ENCODE measurements at places on chromosomes 12 and 14.
A peak's percentile ranks its signal among the peaks of the same experiment; 100 is the strongest.

- DNase-seq: no peak
These were observed 453.9 kb downstream of the FUT8 start for GRCh38 chr14:65866448-65866847.

DNA sequence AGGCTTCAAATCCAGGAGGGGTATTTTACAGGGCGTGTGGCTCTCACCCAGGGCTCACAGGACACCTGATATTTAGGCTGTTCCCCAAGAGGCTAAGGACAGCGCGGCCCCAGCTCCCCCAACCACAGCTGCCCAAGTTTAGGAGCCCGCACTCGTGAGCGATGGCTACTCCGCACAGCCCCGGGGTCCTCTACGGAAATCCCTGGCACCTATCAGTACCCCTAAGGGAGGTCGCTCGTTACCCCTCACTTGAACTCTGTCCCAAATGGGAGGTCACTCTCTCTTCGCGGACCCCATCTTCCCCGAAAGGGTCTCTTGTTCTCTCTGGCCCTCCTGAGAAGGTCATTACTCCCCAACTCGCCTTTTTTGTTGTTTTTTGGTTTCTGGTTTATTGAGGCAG, 708 bp upstream of the P2RX4 start:
- DNase-seq: no peak

GRCh38 chr12:90331262-90331661, 622.6 kb upstream of the ATP2B1 start:
- no peak for DNase-seq

GRCh38 chr12:76766161-76766560, 2.2 kb downstream of the ZDHHC17 start:
- DNase-seq: no peak

- DNase-seq: no peak
These were observed 48.9 kb downstream of the ERH start for GRCh38 chr14:69349091-69349777.

DNA sequence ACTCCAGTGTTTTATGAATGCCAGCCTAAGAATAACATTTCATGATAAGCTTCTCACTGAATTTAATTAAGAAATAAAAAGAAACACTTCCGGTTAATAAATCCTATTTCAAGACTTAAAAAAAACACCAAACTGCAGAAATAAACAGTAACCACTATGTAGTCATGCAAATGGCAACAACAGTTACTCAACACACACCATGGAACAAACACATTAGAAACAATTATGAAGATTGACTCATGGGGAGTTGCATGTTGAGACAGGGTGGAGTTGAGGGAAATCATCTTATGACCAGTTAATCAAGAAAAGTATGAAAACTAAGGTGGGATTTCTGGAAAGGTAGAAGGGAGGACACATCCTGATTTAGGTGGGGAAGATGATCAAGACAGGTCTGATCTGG, 52.7 kb downstream of the PLBD1 start:
- no peak for DNase-seq

GRCh38 chr12:131021154-131021541, 67.4 kb downstream of the ADGRD1 start:
- DNase-seq: no peak

DNA sequence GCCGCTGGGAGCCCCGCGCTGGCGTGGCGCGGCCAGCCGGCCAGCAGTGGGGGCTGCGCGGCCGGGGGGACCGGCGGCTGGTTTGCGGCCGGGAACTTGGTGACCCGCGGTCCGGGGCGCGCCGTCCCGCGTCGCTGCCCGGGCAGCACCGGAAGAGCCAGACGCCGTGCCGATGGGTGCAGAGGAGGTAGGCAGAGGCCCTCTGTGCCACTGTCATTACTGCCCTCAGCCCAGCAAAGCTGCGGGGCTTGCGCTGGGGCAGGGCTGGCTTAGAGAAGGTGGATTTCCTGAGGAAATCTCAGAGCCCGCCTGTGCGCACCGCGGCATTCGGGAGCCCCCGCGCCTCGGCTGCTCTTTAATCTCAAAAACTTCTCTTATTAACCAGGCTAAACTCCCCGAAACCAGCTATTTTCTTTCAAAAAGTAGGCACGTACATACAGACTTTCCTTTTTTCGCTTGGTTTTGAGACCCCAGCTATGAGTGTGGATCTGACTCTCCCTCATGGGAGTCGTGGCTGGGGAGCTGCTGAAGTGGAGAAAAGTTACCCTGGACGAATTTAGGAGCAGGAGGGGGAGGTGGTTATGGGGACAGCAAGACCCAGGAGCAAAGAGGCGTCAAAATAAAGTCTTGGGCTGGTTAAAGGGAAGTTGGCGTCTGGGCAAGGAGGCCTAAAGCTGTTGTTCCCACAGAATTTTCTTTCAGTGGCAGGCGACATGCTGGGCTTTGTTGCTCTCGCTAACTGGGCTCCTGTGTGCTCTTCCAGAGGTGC, 802 bp downstream of the SUSD6 start:
- no peak for DNase-seq

DNA sequence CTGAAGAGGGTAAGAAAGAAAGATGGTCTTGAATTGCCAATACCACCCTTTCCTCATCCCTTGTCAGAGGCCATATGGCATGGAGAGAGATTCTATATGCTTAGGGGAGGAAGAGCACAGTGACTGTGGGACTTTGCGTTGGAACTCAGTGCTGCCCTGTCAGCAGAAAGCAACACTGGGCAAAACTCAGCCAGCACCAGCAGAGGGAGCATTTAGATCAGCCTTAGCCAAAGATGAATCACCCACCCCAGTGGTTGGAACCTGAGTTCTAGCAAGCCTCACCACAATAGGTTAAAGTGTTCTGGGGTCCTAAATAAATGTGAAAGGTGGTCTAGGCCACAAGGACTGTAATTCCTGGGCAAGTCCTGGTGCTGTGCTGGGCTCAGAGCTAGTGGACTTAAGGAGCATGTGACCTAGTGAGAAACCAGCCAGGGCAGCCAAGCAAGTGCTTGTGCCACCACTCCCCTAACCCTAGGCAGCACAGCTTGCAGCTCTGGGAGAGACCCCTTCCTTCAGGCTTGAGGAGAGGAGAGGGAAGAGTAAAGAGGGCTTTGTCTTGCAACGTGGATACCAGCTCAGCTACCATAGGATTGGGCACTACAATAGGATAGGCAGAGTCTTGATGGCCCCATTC, 11.4 kb upstream of the BCAT1 start:
- DNase-seq: peak; percentile 33

GRCh38 chr12:58086006-58086405, 144.6 kb downstream of the ATP23 start:
- no peak for DNase-seq

DNA sequence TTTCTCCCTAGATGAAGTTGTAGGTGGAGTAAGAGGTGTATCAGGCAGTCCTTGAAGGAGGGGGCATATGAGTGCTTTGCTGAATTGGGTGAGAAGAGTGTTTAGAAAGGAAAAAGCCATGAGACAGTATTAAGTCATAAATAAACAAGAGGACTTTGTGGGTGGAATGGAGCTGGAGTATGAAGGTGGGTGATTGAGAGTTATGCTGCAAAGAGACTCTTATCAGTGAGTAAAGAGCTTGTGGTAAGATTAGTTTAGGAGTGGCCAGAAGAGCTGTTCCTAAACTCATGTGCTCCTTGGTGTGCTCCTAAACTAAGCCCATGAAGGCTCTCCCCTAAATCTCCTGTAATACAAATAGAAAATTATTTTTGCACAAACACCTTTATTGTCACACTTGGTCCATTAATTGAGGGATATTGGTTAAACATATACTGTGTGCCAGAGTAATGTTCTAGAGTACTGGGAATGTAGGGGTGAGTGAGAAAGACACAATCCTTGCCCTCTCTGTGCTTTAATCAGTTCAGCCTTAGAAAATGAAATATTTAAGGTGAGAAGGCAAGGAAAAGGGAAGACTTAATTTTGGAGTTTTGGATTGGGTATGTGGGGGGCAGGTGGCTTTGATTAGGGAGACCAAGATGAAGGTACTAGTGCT, 9.8 kb downstream of the CHPT1 start:
- DNase-seq: no peak

DNA sequence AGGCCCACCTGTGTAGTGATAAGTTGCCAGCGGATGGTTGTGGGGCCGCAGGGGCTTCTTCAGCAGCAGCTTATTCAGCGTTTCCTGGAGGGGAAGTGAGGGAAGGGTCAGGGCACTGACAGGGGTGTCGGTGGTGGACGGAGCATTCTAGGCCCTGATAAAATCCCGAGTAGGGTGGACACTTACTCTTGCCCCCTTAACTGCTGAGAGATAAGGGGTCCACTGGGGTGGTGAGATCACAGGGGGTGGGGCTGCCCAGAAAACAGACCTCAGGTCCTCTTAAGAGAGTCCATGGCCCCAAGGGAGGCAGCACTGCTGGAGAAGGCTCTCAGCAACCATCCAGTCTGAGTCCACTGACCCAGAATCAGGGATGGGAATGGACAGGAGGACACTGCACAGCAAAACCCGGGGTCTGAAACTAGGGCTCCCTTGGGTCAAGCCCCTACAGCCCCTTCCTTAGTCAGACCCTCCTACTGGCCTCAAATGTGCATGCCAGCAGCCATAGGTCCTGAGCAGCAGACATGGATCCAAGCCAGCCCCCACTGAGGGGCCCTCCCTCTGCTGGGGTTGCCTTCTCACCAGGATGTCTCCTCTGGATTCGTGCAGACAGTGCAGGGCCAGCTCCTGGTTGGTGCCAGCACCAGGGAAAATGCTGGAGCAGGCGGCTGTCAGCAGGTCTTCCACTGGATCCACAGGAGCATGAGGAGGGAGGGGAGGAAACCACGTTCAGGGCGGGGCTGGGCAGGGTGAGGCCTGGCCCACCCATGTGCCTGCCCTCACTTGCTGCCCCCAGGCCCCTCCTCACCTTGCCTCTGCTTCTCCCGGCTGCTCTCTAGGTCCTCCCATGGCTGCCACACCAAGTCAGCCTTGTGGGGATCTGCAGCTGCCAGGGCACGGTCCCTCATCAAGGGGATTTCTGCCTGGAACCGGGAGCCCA, 12.1 kb upstream of the PNMA1 start:
- DNase-seq: no peak

GRCh38 chr12:52618216-52618615, at the start of gene KRT73:
Gene KRT73 (minus strand): TSS chr12:52618559. CDS start chr12:52618524, 35 bp downstream.
- no peak for DNase-seq

DNA sequence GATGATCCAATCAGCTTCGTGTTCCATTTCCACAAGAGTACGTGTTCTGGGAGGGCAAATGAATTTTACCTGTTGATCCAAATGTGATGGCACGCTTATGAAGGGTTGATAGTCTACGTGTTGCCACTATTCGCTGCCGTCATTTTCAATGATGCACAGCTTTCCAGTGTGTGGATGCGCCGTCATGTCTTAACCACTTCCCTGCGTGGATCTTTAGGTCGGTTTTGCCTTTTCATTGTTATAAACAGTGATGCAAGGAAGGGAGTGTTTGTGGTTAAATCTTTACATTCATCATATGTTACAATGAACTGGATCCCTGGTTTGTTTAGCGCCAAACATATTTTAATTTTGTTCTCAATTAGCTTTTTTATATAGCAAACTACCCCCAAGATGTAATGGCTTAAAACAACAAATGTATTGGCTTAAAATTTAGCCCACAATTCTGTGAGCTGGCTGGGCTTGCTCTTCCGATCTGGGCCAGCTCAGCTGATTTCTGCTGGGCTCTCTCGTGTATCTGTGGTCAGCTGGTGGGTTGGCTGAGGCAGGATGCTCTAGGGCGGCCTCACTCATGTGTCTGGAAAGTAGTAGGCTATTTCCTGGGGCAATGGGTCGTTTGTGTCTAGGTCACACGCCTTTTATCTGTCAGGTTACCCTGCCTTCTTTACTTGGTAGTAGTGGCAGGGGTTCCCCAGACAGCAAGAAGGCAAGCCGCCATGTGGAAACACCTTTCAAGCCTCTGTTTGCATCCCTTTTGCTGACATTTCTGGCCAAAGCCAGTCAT, 176.7 kb downstream of the CRADD start:
- DNase-seq: no peak

GRCh38 chr12:26157001-26157400, 32.2 kb upstream of the BHLHE41 start:
- DNase-seq: no peak

- no peak for DNase-seq
These were observed 91.5 kb downstream of the ESR2 start for GRCh38 chr14:64202716-64203115.

DNA sequence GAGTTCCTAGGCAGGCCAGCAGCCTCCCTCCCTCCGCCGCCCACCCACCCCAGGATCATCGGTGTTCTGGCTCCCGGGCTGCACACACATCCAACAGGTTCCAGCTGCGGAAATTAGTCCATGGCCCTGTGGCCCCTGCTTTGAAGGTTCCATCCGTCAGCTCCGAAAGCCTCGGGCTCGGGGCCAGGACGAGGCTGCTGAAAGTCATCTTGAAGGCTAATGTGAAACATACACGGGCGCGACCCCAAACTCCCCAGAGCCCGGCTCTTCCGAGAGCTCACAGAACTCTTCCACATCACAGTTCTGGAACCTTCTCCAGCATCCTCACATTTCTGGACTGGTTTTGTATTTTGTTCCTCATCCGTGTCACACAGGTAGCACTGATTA, 19.8 kb downstream of the KDM2B start:
- no peak for DNase-seq

DNA sequence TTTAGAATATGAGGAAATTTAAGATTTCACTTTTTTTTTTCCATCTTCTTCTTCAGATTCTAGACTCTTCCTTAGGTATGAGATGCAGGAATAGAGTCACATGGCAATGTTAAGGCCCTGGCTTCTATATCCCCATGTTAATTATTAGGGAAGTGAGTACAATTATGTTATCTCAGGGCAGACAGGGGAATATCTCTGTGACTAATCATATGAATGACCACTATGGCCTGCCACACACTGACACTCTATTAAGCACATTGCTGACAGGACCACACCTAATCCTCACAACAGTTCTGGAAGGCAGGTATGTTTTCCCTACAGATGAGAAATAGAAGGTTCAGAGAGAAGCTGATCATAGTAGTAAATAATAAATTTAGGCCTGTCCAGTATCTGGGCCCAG, 69.4 kb upstream of the PTPRQ start:
- DNase-seq: no peak

GRCh38 chr12:1790444-1790843, 29.9 kb upstream of the LRTM2 start:
- no peak for DNase-seq

- DNase-seq: no peak
These were observed 68.9 kb downstream of the FSCB start for GRCh38 chr14:44438221-44438620.

DNA sequence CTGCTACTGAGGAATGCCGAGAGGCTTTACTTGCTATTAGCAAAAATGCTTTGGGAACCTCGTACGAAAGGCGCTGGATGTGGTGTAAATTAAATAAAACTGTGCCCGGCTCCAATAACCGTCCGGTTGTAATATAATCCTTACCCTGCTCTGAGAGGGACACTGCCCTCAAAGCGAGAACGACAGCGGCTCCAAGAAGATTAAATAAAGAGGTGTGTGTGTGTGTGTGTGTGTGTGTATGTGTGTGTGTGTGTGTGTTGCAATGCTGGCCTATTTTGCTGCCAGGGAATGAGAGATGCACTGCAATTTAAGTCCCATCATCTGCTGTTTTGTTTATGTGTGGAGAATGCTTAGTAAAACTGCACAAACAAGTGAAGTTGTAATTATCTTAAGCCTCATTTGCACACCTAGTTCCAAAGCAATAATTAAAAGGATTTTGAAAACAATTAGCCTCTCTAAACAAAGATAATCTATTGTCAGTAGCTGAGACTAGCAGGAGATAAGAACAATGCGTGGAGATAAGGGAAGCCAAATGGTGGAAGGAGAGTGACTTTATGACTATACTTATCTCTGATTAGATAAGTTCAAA, 1.2 kb upstream of the SIX1 start:
- DNase-seq: no peak

GRCh38 chr12:30878024-30878423, 48.5 kb upstream of the TSPAN11 start:
- DNase-seq: no peak

- DNase-seq: no peak
These were observed 108.8 kb upstream of the ARHGAP5 start for GRCh38 chr14:31968107-31968810.

GRCh38 chr14:89493877-89494634, 77.0 kb upstream of the FOXN3 start:
- no peak for DNase-seq
